ENCODE measurements at places on chromosomes 6 and 20.

GRCh38 chr20:44407402-44408184 is 52.1 kb downstream of the HNF4A start:
- DNase-seq = peak; percentile 29

DNA sequence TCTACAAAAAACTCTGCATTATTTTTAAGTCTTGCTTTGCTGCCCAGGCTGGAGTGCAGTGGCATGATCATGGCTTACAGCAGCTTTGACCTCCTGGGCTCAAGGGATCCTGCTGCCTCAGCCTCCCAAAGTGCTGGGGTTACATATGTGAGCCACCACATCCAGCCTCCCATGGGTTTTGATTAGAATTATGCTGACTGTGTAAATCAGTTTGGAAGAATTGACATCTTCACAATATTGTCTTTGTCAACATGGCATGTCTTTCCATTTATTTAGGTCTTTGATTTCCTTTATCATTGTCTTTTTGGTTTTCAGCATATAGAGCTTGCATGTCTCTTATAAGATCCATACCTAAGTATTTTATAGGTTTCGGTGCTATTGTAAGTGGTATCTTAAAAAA is 13.2 kb upstream of the APCDD1L start:
- DNase-seq = no peak

DNA sequence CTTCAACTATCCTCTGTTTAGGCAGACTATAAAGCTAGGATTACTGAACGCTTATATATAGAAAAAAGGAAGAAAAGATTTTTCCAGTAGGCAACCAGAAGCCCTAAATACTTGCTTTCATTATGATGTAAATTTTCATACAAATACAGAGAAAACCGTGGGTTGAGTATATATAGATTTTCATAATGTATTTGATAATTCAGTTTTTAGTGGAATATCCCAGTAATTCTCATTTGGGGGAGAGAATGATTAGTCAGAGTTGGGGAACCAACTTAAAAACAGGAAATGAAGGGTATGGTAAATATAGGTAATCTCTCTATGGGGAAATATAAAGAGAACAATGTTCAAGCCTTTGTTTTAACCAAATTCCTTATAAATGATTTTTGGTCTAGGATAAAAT is 154.0 kb upstream of the CITED2 start:
- DNase-seq = no peak

- DNase-seq = no peak
These were observed 2.9 kb downstream of the ISM1 start for GRCh38 chr20:13223736-13224520.

DNA sequence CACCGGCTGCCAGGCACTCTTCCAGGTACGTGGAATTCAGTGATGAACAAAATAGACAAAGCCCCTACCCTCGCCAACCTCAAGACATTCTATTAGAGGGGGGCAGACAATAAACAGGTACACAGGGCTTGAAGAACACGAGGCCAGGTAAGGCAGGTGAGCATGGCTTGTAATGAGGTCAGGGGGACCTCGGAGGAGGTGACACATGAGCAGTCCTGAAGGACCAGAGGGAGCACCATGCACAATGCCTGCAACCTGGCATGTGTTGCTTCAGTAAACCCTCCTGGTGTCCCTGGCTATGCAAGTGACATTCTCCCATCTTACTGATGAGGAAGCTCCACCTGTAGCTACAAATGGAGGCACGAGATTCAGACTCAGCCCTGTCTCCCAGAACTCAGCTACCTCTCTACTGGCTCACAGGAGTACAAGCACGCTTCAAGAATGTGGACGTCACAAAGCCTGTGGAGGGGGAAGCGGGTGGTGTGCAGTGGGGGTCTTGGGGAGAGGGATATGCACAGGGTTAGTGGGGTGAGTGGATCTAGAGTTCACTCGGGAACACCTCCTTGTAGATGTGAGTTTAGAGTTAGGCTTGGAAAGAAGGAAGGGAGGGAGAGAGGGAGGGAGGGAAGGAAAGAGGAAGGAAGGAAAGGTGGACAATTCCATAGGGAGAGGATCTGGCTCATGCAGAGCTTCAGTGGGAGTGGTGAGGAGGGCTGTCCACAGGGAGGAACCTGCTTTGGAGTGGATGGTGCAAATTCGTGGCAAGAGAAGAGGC is 7.6 kb upstream of the MAPK13 start:
- no peak for DNase-seq

- DNase-seq = no peak
These were observed 55.8 kb upstream of the MTRF1L start for GRCh38 chr6:153058291-153058690.

GRCh38 chr6:12165722-12166280 is 124.4 kb upstream of the EDN1 start:
- no peak for DNase-seq

DNA sequence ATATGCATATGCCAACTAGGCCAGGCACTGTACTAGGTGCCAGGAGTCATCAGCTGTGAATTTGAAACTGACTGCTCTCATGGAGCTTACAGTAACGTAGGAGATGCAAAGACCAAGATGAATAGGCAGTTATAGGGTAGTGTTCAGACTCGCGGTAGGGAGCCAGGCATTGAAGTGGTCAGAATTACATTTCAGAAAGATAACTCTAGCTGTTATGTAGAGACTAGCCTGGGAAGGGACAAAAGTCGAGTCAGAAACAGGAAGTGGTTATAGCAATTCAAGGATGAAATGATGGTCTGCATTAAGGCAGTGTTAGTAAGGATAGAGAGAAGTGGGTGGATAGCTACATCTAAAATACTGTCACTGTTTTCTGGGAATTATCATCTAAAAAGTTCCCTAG is 56.6 kb downstream of the PCMT1 start:
- DNase-seq = peak; percentile 7

GRCh38 chr20:3400260-3401155 is 7.0 kb downstream of the DNAAF9 start:
- DNase-seq = no peak

DNA sequence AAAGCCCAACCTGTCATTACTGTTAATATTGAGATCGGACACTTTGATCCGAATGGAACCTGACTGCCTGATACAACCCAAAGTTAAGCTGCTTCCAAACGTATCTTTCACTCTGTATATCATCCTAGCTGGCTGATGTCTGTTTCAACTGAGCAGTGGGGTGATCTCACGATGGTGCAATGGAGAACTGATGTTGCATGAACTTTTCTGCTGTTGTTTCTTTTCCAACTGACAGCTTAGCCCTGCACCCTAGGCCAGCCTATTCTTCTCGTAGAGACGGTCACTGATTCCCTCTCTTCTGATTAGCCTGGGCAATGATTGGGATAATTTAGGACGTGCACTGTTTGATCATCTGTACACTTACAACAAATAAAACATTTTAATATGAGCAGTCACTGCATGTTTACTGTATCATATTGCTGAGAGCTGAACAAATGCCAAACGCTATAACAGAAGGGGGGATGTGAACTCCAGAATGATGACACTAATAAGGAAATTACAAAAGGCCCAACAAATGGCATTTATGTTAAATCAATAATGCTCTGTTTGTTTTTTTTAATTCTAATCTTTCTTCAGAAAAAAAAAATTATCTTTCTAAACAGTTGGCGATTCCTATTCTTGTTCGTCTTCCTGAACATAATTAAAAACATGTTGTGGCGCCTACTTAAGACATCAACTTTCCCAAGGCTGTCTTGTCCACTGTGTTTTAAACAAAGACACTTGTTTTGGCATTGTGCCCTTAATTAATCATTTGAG is 184.8 kb downstream of the ZNF217 start:
- peak; percentile 34 for DNase-seq

DNA sequence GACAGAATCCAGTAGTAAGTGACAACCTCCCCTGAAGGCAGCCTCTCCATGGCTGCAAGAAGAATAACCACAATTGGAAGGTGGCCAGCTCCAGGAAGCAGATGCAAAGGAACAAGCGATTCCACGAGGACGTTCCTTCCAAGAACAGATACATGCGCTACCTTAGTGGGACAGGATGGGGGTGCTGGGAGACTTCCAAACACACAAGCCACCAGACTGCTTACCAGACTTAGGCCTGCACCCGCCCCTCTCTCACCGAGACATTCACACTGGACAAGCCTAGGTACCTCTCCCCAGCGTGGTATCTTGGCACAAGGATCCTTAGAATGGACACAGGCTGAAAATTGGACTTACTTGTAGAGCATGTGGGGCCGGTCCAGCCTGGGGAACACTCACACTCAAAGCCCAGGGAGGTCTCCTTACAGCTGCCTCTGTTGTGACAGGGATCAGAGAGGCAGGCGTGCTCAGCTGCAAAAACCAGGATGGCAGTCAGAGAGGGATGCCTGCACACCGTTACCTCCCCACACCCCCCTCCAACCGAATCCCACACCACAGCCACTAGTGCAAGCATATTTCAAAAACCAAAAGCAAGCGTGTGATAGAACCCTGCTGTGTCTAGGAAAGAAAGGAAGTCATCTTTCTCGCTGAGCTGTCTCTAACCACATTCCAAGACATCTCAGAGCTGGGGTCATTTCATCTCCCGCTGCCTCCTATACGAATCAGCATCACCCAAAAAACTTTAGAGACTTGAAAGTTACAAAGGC is 22.4 kb downstream of the JAG1 start:
- peak; percentile 87 for DNase-seq

- DNase-seq = no peak
These were observed 78.2 kb upstream of the PLEKHG1 start for GRCh38 chr6:150521482-150521881.

- peak; percentile 34 for DNase-seq
These were observed 110.0 kb upstream of the SLC22A23 start for GRCh38 chr6:3566812-3567211.

DNA sequence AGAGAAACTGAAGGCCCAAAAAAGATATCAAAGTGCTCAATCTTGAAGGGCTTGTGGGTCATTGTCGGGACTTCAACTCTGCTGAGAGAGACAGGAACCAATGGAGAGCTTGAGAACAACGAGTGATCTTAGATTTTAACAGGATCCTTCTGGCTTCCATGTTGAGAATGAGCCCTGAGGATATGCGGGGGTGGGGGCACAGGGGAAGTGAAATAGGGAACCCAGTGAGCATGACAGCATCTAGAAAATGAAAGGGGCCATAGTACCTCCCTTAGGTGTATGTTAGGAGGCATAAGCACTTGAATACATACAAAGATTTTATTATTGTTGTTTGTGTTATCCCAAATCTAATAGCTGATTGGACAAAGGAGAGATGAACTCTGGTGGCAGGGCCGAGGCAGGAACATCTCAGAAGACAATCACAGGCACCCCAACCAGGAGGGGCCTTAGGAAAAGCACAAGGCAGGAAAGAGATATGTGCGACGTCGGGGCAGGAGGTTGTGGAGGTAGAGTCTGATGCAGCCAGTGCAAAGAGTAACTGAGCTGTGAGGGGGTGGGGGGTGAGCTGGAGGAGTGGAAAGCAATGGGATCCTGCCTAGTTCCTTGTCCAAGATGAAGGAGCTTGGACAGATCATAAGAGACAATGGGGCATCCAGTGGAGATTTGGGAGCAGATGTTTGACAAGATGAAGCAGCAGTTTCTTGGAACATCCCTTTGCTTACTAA is 10.4 kb downstream of the TGM6 start:
- no peak for DNase-seq

- peak; percentile 1 for DNase-seq
These were observed 30.5 kb downstream of the FAM8A1 start for GRCh38 chr6:17630511-17631073.

GRCh38 chr6:30447237-30447636 is 42.1 kb upstream of the HLA-E start:
- peak; percentile 33 for DNase-seq

DNA sequence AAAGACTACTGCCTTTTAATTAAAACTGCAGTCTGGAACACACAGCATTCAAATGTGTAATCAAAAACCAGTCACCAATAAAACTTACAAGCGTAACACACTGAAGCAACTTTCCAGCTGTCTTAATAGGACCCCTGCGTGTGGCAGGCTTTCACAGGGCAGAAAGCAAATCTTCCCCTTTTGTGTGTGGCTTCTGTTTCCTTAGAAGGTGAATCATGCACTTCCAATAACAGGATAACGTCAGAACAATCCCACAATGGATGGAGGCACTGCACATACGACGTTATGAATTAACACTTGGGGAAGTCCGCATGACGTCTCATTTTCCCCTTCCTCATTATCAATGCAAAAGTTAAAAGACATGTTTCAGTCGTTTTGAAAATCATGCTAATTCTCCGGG is 44.8 kb downstream of the INSM1 start:
- peak; percentile 1 for DNase-seq

DNA sequence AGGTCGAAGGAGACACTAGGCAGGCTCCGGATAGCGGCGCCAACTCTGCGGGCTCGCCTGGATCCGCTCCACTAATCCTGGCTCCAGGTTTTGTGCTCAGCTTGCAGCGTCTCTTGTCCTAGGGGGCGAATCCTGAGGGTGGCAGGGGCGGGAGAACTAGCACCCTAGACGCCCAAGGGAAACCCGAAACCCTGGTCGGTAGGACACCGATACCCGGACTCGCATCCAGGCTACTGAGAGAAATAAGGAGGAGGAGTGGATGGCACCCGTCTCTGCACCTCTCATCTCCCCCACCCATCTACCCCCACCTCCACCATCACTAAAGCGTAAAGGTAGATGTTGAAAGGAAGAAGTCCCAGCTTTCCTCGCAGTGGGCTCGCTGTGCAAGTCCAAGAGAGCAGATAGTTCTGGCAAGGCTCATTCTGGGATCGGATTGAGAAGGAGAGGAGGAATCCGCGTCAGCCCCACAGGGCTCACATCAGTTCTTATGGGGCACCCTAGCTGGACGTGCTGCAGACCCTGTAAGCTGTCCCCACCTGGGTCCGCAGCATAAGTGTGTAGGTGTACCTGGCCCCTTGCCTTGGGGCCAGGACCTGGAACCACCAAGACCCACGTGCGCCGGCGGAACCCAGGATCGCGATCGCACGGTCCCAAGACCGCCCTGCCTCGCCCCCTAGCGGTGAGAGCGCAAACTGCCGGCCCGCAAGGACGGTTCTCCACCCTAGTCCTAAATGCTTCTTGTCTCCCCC is 6.9 kb downstream of the SLC32A1 start:
- peak; percentile 57 for DNase-seq

GRCh38 chr6:35512006-35512405 is 690 bp downstream of the TULP1 start:
- no peak for DNase-seq

- DNase-seq = peak; percentile 56
These were observed 48.7 kb upstream of the SRSF6 start for GRCh38 chr20:43408848-43409576.

- DNase-seq = no peak
These were observed 50.9 kb upstream of the CD2AP start for GRCh38 chr6:47426524-47427302.

GRCh38 chr6:40631744-40632143 is 44.6 kb upstream of the LRFN2 start:
- DNase-seq = no peak

GRCh38 chr6:30061858-30062458 is 893 bp downstream of the POLR1H start:
- peak; percentile 12 for DNase-seq

- DNase-seq = no peak
These were observed 1288.6 kb upstream of the EYS start for GRCh38 chr6:66995669-66996068.

GRCh38 chr20:52484438-52484837 is 292.9 kb upstream of the ZFP64 start:
- peak; percentile 91 for DNase-seq

GRCh38 chr6:119343167-119343566 is 6.4 kb downstream of the MAN1A1 start:
- DNase-seq = no peak

- no peak for DNase-seq
These were observed 27.9 kb upstream of the SLC2A12 start for GRCh38 chr6:134080171-134080795.
